ENCODE measurements at places on chromosomes 2 and 18.

DNA sequence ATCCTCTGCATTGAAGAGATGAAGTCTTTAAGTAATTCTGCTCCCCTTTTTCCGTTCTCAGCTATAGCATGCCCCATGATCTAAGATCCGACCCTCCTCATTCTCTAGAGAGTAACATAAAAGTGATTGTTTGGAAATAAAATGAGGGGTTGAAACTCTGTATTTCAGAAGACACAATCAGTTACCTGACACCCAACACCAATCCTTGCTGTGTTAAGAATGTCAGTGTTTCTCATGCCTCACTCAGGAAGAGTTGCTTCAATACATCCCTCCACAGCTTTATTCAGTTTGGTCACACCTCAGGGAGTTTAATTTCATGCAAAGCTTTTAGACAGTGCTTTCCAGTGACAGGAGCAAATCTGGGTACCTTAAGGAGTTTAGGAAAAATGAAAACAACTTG is 49.9 kb upstream of the RBBP8 start:
- no peak for DNase-seq

DNA sequence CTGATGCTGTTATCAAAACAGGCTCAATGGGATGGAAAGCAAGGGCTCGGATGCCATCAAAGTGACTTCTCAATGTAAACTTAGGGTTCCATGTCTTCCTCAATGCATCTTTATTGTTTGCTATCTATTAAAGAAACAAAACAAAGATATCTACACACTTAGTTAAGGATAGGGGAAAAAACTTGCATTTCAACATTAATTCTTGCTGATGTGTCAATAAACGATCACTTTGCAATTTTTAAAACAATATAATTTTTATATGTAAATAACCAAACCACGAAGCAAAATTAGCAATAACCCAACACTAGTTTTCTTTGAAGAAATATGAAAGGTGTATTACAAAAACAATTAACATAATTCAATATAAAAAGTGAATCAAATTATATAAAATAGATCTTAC is 96.7 kb downstream of the STRN start:
- DNase-seq, result no peak

DNA sequence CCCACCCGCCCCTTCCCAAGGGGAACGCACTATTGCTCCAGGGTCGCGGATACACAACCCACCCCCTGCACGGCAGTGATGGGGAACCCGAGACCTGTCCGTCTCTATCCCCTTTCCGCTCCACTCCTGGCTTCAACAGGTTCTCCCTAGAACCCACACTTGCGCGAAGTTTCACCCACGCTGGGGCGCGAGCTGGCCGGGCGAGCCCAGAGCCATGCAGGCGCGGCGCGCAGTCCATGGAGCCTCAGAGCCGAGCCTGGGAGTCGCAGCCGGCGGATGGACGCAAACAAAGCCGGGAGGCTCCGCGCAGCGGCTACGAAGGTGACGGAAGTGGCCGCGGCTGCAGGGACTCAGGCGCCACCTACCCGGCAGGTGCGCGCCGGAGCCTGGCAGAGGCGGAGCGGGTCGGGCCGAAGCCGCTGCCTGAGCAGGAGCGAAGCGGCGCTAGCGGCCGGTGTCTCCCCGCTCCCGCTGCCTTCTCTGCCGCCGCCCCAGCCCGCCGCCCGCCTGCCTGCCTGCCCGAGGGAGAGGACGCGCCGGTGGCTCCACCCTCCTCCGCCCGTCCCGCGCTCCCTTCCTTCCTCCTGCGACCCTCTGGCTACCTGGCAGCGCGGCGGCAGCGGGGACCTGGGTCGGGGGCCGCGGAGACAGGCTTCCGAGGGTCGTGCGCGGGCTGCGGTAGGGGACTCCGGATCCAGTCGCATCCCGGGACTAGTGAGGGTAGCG is 14.0 kb downstream of the ALPG start:
- DNase-seq, result no peak

GRCh38 chr2:72145289-72145657 is 2.4 kb downstream of the CYP26B1 start:
- DNase-seq, result no peak

DNA sequence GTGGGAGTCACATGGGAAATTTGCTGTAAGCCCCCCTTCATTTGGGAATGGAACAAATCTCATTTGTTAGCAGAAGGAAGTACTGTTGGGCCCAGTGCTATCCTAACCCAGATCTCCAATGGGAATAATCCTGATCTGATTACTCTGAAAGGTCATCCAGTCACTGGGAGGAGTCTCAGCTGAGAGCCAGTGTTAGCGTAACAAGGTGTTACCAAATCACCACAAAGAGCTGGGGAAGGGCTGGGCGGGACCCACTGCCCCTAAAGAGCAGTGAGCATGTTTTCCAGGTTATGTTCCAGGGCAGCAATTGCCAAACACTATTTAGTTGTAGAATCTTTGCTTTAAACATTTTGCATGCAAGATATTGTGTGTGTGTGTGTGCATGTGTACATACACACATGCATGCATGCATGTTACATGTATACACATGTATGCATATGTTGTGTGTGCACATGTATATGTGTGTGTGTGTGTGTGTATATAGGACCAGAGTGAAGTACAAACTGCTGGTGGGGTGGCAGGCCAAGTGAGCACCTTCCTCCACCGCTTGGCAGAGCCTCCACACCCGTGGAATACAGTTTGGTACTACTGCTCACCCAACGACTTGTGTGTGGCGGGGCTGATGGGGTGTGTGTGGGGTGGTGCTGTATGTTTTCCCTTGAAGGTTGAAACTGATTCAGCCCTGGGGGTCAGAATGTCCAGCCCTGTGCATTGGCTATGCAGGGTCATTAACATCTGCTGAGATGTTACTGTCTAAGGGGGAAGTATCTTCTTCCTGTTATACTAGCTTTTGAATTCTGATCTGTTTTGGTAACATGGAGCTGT is 15.2 kb downstream of the INPP5D start:
- DNase-seq, result no peak

- no peak for DNase-seq
Observed at GRCh38 chr18:42168907-42169306, 213.9 kb downstream of the PIK3C3 start.

DNA sequence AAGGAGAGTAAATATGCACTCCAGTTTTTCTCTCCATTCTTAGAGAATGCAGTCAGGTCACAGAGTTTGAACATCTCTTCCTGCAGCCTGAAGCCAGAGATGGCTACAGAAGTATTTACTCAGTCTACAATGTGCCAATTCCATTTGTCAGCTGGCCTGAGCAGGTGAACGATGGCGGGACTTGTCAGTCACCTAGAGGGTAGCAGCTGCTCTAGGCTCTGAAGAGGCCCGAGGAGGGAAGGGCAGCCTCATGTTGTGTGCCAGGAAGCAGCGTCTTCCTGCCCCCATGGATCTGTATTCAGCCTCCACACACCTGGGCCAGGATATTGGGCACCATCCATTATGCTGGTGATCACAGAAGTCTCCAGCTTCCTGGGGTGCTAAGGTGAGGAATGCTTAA is 316.7 kb upstream of the CHAC2 start:
- no peak for DNase-seq

DNA sequence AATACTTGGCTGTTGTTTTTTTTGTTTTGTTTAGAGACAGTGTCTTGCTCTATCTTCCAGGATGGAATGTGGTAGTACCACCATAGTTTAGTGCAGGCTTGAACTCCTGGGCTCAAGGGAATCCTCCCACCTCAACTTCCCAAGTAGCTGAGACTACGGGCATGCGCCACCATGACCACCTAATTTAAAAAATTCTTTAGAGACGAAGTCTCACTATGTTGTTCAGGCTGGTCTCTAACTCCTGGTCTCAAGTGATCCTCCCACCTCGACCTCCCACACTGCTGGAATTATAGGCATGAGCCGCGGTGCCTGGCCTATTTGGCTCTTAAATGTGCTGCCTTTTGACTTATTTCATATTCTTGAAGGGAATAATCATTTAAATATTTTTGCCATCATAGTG is 60.1 kb downstream of the PTPN4 start:
- DNase-seq, result no peak

DNA sequence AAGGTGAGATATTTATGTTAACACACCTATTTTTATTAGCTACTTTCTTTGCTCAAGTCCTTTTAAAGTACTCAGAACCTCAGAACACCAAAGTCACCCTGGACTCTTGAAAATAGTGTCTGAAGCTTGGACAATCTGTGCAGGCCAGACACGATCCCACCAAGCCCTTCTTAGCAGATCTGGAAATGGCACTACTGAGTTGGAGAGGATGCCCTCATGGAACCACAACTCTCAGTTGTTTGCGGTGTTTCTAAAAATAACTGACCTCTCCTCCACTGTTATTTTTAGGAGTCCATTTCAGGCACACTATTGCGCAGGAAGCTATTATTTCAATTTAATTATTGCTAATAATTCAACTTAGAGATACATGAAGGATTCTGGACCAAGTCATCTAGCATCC is 103.5 kb upstream of the ITGB6 start:
- DNase-seq, result no peak

- no peak for DNase-seq
Observed at GRCh38 chr2:196830701-196831100, 21.5 kb upstream of the C2orf66 start.

GRCh38 chr2:128237081-128237534 is 81.6 kb downstream of the HS6ST1 start:
- no peak for DNase-seq
